ENCODE measurements at places on chromosomes 2 and 18.

GRCh38 chr2:38146275-38146906 is 70.4 kb upstream of the CYP1B1 start:
- DNase-seq, result peak; percentile 28

GRCh38 chr2:42547446-42548295 is 20.8 kb upstream of the MTA3 start:
- no peak for DNase-seq

- DNase-seq, result no peak
Observed at GRCh38 chr2:60505240-60505879, 48.1 kb downstream of the BCL11A start.

DNA sequence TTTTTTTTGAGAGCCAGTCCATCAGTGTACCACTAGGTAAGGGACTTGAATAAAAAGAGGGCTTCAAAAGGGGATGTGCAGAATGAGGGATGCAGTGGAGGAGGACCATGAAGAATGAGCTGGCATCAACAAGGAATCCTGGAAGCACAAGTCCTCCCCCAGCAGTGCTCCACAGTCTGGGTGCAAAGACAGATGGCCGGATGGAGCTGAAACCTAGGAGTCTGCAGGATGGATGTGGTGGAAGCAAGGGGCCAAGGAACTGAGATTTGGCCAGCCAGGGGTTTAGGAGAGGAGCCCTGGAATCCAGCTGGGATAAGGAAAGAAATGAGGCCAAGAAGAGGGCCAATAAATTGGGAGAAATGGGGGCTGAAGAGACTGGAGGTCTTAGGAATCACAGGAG is 51.8 kb upstream of the RAB6C start:
- no peak for DNase-seq

GRCh38 chr2:119483395-119483753 is 40.9 kb downstream of the SCTR start:
- DNase-seq, result no peak

DNA sequence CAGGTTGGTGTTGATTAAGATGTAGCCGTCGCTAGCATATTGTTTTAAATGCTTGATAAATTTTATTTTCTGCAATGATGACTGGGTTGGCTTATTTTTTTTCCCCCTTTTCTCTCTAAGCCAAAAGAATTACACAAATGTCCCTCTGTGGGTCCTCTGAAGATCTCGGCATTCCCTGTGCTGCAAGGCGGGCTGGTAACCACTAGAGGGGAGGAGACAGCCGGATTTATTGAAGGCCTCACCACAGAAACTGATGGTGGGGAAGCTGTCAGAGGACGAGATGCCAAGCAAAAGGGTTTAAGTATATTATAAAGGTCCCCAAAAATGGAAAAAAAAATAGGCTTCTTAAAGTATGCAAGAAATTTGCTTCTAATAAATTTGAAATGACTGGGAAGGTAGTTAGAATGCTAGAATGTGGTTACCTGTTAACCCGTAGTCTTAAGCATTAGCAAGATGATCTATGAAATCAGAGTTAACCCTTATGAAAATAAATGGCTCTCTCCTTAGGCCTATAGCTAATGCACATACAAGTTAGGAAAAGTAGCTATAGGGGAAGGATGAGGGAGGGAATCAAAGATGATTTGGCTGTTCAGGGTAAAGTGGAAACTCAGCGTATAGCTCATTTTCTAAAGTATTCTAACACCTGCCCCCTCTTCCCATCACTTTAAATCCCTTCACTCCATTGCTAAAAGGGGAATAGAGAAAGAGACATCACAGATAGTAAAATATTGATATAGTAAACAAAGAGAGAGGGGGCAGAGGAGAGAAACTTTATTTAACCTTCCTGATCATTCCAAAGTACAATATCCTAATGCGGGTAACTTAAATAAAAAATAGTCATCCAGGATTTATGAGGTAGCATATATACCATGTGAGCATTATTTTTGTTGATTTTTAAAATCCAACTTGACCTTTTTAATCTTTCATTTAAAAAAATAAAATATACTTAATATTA is 894.5 kb upstream of the POU3F3 start:
- DNase-seq, result peak; percentile 6

GRCh38 chr2:119756837-119757236 is 2.9 kb upstream of the PTPN4 start:
- DNase-seq, result peak; percentile 23

DNA sequence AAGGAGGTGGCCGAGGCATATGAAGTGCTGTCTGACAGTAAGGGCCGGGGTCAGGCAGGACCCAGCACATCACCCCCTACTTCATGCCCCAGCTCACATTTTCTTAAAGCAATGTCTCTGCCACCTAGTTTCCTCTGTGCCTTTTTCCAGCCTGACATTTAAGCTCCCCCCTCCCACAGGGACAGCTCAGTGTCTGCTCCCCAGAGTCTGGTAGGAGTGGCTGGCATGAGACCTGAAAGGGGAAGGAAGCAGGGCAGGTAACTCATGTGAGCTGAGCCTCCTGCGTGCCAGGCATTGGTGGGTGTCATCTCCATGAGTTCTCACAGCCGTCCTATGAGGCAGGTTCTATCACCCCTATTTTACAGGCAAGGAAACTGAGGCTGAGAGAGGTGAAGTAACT is 1.5 kb downstream of the DNAJB2 start:
- no peak for DNase-seq

DNA sequence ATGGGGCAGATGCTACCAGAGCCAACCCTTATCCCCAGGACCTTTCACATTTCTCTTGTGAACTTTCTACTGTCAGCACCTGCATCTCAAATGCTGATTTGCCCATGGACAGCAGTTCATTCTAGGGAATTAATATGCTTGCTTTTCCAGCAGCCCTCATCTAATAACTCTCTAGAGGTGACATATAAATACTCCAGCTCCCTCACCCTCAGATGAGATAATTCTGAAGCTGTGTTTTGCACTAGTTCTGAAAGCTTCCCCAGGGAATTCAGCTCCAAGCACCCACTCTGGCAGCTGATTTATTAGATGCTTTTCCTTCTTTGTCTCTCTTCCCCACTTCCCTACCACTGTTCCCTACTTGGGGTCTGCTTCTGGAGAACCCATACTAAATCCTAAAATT is 62.1 kb downstream of the PLCL1 start:
- DNase-seq, result no peak

- DNase-seq, result no peak
Observed at GRCh38 chr2:42495234-42495581, 1.4 kb upstream of the KCNG3 start.

DNA sequence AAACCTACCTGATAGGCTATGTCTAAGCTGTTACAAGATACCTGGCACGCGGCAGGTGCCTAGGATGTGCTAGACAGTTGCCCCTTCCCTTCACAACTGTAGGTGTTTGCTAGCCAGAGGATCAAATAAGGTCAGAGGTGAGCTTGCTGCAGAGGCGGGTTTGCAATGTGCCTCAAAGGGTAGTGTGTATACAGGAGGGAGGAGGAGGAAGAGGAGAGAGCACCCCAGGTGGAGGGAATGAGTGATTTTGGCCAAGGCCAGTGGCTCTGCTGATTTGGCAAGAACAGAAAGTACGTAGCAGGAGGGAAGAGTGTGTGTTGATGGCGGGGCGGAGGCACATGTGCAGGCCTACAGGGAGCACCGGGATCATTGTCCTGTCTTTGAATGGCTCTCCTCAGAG is 236.5 kb downstream of the HAUS1 start:
- DNase-seq, result no peak

DNA sequence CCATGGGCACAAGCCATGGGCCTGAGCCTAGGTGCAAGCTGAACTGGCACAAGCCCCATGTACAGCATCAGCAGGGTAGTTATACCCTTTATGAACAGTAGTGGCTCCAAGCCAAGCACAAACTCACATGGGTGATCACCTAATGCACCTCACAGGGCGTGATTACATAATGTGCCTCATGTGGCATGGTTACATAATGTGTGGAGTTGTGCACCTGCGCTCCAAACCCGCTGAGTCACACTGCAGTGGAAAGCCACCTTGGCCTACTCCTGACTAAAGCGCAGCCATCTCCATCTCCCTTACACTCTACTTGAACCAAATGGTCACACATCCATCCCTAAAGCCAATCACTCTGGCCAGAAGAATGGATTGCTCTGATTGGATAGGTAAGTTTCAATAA is 279.7 kb downstream of the MBD2 start:
- DNase-seq, result no peak

GRCh38 chr2:232228971-232229894 is 149.3 kb upstream of the ALPP start:
- no peak for DNase-seq

DNA sequence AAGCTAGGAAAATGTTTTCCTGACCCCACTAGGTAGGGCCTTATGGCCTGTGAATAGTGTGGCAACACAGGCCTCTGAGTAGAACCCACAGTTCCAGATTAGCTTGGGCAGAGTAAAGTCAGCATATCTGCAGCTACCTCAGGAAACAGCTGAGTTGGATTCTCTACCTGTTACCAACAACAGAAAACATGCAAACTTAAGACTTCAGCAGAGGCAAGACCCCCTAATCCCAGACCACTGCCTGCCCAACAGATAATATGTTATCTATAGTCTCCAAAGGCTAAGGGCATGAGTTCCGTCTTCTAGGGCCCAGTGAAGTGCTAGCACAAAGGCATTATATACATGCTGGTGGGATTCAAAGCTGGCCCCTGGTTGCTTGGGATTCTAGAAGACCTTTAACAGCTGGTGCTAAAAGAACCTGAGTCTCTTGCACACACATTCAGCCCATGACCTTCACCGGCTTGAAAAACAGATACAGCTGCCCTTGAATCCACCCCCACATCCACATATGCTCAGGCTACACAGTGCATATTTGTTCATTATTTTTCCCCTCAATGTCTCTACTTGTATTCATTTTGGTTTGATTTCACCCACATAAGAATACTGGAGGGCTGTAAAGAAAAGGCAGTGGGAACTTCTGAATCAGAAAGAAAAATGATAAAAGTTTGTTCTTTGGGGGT is 13.5 kb upstream of the UBXN4 start:
- no peak for DNase-seq

- no peak for DNase-seq
Observed at GRCh38 chr18:36613069-36613468, 215.7 kb downstream of the TPGS2 start.

DNA sequence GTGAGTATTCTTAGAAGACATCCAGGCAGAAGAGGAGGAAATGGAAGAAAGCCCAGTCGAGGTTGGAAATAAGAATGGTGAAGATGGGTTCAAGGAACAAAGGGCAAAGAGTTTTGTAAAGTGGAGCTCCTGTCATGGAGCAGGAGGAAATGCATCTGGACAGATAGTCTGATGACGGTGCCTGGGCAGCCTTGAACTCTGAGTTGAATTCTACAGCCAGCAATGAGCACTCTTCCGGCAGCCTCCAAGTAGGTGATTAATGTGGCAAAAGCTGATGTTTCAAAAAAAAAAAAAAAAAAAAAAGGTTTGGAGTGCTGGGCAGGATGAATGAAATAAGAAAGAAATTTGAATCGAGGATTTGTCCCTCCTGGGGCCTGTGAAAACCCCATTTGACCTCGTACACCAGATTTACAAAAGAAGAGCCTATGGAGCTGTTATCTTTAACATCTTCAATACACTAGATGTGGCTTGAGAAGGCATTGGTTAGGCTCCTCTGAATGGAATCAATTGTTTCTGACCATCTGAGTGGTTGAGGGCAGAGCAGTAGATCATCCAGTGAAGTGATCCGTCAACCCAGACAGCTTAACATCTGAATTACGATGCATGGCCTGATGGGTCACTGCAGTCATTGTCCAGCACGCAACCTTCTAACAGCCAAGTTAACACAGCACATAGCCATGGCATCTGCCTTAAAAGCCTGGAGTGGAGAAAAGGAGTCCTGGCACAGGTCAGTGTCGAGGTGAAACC is 449.7 kb downstream of the TXNL1 start:
- DNase-seq, result no peak

DNA sequence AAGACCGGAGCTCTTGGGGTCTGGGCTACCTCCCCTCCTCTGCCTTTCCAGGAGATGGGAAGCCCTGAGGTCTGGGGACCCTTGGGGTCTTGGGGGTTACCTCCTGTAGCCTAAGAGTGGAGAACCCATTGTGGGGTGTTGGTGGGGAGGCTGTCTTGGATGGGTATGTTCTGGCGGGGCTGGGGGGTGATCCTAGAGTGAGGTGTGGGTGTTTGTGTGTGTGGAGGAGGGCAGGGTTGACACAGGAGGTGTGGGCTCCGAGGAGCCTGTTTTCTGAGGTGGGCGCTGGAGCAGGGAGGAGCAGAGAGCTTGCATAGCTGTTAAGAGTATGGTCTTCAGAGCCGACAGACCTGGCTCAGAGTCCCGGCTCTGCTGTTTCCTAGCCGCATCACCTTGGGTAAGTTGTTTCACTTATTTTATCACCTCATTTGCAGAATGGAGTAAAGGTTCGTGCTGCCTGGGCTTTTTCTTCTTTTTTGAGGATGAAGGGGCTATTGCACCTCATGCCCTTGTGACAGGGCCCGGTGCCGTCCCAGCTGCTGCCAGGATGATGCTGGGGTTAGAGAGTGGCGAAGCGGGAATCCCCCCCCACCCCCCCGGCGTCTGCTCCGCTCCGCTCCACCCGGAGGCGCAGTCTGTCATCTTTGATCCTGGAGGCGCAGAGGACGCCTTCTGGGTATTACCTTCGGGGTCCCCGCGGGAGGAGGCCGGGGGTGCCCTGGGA is 17.2 kb downstream of the TET3 start:
- no peak for DNase-seq

DNA sequence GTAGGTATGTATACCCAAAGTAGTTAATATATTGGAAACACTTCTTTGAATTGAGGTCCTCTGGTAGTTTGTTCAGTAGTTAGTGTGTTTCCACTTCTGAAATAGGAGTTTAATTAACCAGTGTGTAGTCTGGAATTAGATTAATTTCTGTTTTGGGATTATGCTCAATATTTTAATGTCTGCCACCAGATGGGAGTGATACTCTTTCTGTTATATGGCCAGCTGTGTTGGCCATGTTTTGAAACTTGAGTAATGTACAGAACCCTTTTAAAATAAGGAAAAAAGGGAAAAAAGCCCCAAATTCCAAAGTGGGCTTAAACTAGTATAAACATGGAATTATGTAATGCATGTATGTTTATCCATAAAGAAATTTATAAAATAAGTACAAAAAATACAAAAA is 147.7 kb downstream of the CTNNA2 start:
- no peak for DNase-seq

- DNase-seq, result no peak
Observed at GRCh38 chr2:41697389-41697788, 350.4 kb upstream of the PKDCC start.

DNA sequence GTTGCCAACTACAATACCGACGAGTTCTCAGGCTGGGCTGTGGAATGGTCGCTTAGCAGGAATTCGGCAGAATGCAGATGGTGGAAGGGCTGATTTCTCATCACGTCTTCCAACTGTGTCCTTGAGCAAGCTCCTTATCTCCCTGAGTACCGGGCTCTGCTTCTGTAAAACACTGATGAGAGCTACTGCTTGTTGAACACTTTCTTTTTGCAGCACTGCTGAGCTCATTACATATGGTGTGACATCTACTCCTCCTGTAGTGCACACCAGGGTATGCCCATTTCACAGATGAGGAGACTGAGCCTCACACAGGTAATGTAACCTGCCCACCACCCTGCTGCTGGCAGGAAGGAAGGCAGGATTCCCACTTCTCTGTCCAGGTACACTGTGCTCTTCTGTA is 8.3 kb downstream of the IL1R2 start:
- DNase-seq, result no peak

- no peak for DNase-seq
Observed at GRCh38 chr2:238378230-238379095, 48.3 kb upstream of the ASB1 start.

GRCh38 chr2:30148850-30149249 is 2.0 kb downstream of the YPEL5 start:
- no peak for DNase-seq

Data from anterior cingulate cortex (tissue), 58 donors.